ENCODE measurements at places on chromosomes 6 and 20. TPM values are rescaled to one million over a fixed set of nuclear protein-coding genes. Genes with fewer than 3 reads are reported as not detected.

Gene PGC
- not detected for total RNA-seq

DNA sequence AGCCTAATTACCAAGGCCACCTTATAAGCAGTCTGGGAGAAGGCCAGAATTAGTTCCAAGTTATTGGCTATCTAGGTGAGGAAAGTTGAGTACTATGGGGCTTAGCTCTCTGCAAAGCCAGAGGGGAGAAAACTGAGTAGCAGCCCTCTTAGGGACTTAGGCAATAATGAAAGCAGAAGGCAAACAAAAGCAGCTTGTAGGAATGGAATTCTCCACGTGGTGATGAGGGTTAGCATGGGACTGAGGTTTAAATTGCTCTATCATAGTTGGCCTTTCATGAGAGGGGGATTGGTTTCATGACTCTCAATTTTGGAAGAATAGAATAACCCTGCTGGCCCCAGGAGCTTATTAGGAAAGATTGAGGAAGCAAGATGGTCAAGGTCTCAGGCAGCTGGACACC, 7.0 kb upstream of the UBE2J1 start:
- peak; percentile 24 for DNase-seq

Gene SEL1L2
- total RNA-seq, result not detected

- DNase-seq, result no peak
Measured at GRCh38 chr20:63687419-63688178, 8.9 kb upstream of the TNFRSF6B start.

DNA sequence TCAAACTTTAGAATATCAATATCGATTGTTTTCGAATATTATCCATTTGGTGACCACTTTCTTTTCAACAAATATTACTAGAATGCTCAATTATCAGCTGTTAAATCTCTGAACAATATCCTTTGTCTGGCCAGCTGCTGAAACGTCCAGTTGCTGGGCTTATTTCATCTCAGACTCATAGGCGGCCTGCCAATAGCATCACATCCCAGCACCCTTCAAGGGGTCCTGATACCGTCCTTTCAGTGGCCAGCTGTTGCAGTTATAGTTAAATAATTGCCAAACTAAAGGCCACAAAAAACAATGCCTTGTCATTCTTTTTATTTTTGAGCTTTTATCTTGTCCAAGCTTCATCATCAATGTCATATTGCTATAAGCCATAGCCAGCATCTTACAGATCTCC, 1006.8 kb upstream of the MANEA start:
- no peak for DNase-seq

Gene TPX2
- 312 TPM for total RNA-seq

- DNase-seq, result peak; percentile 32
Measured at GRCh38 chr6:1636971-1637871, 27.5 kb downstream of the FOXC1 start.

DNA sequence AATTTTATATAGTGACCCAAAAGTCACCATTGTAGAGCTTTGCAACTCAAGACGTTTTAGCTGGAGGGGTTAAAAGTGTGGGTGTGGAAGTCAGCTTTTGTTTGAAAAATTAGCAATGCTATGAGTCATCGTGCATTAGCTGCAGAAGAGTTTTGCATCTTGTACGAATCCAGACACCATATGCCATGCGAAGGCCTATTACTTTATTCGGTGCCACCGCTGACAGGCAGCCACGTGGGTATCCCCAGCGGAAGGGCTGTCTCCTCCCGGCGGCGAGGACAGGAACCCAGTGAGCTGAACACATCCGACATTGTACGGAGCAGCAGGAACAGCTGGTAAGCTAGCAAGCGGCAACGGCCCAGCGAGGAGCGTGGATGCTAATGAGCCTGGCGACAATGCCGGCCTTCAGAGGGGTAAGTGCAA, 84.4 kb downstream of the INSM1 start:
- DNase-seq, result peak; percentile 99

- no peak for DNase-seq
Measured at GRCh38 chr6:28360961-28361360, 11.2 kb downstream of the ZKSCAN3 start.

Gene FAM184A
- total RNA-seq, result 0.78 TPM

Gene DEFB124
- not detected for total RNA-seq

Gene ALDH5A1
- total RNA-seq, result 0.68 TPM

Gene SNX9
- total RNA-seq, result 36.8 TPM

- DNase-seq, result peak; percentile 74
Measured at GRCh38 chr6:155377061-155377460, 62.8 kb upstream of the TFB1M start.

Gene VWA7
- 0.36 TPM for total RNA-seq

- DNase-seq, result peak; percentile 21
Measured at GRCh38 chr20:33092361-33092760, 12.9 kb downstream of the BPIFB4 start.

Gene PI16
- not detected for total RNA-seq

- DNase-seq, result no peak
Measured at GRCh38 chr6:157516319-157517026, 135.5 kb downstream of the ZDHHC14 start.

Gene LAMA4
- total RNA-seq, result 7.7 TPM

- DNase-seq, result peak; percentile 9
Measured at GRCh38 chr6:89117211-89118108, at the start of gene SRSF12. Gene SRSF12 (minus strand): TSS chr6:89118071. CDS start chr6:89117887, 184 bp downstream.

Gene RIPPLY2
- not detected for total RNA-seq

Gene TUBB1
- total RNA-seq, result 0.20 TPM

Gene KCNK16
- not detected for total RNA-seq

Gene APOM
- 3.4 TPM for total RNA-seq

Gene VARS2
- 9.6 TPM for total RNA-seq

- peak; percentile 15 for DNase-seq
Measured at GRCh38 chr6:81614292-81614691, 138.2 kb downstream of the TENT5A start.

Gene VGLL2
- total RNA-seq, result not detected

GRCh38 chr6:79571030-79571367, 33.8 kb upstream of the LCA5 start:
- DNase-seq, result no peak

Gene RUNX2
- 18.9 TPM for total RNA-seq

Gene TMC2
- total RNA-seq, result not detected

DNA sequence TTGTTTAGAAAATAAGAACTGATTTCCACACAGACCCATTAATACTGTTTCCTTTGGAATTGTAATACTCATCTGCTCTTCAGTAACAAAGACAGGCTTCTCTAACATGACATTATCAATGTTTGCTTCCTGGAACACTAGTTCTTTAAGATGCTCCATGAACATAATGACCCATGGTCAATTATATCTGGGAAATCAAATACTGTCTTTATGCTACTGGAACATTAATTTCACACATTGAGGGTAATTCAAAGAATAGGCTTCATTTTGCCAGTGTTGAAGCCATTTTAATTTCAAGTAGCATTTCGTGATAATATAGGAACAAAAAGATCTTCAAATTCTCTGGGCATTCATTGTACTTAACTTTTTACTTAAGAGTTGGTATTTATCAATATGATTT, 80.9 kb downstream of the OPN5 start:
- DNase-seq, result no peak

GRCh38 chr20:43188861-43189553, 699 bp downstream of the PTPRT start:
- no peak for DNase-seq

DNA sequence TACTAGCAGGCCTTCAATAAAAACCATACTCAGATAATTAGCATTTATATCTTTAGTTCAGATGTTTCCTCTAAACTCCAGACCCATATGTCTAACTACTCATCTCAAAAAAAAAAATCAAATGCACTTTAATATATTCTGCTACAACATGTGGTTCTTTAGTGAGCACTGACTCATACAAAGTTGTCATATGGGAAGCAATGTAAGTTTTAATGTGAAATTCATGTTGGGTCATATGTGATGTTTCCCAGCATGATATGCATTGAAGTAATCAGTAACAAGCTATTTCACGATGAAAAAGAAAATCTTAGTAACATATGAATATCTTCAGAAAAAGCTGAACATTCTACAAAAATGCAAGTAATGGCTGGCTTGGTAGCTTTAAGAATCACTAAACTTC, 859.7 kb upstream of the ADGRB3 start:
- DNase-seq, result no peak

DNA sequence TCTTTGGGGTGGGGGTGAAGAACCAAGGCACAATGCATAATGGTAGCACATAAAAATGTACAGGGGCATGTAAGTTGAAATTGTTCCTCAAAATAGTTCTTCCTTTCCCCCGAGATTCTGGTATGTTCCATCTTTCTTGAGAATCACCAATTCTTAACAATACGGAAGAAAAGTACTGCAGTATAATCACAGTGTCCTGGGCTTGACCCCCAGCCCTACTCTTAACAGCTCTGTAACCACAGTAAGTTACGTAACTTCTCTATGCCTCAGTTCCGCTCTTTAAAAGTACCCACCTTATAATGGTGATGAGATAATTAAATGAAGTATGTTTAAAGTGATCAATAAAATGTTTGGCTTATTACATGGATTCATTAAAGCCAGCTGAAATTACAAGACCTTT, 104.5 kb downstream of the SMLR1 start:
- DNase-seq, result no peak

Gene IRAK1BP1
- total RNA-seq, result 5.3 TPM

All from RPMI7951 (cell line).